ENCODE measurements at places on chromosomes 5 and 9. TPM values are rescaled to one million over a fixed set of nuclear protein-coding genes. Genes with fewer than 3 reads are reported as not detected.

The MYORG gene
- 1.2 TPM for total RNA-seq

The SNCB gene
- total RNA-seq = not detected

The TAS2R1 gene
- not detected for total RNA-seq

The FOXD4L3 gene
- 0.29 TPM for total RNA-seq

The NFIL3 gene
- total RNA-seq = 46.3 TPM

The SPATA31E1 gene
- not detected for total RNA-seq

The FRMD3 gene
- 0.54 TPM for total RNA-seq

The C5orf24 gene
- total RNA-seq = 35.5 TPM

The ZDHHC11B gene
- total RNA-seq = not detected

The SLC36A3 gene
- not detected for total RNA-seq

The NFX1 gene
- total RNA-seq = 44.2 TPM

The GPR151 gene
- not detected for total RNA-seq

The FCN1 gene
- total RNA-seq = not detected

The HAUS6 gene
- 25.3 TPM for total RNA-seq

The MARCHF11 gene
- not detected for total RNA-seq

The PCDHB9 gene
- not detected for total RNA-seq

All from T-helper 1 cell treated with Interleukin-12 subunit alpha and Interleukin-12 subunit beta and Interleukin-4 antibody, amounts not matched to agents 30 ng/mL and 1 ng/mL, for 36 hours (primary cell).